ENCODE measurements at places on chromosomes 2 and 18. TPM values are rescaled to one million over a fixed set of nuclear protein-coding genes. Genes with fewer than 3 reads are reported as not detected.

The KATNAL2 gene
- 6.8 TPM for polyA plus RNA-seq

The RAB17 gene
- 4.1 TPM for polyA plus RNA-seq

The FAM228B gene
- 12.6 TPM for polyA plus RNA-seq

The TTC21B gene
- polyA plus RNA-seq, result 20.1 TPM

The SMAD7 gene
- 7.4 TPM for polyA plus RNA-seq

The AQP4 gene
- 0.33 TPM for polyA plus RNA-seq

The NGEF gene
- polyA plus RNA-seq, result 1.2 TPM

The SERPINB4 gene
- not detected for polyA plus RNA-seq

The CABLES1 gene
- 5.3 TPM for polyA plus RNA-seq

The INHA gene
- 0.37 TPM for polyA plus RNA-seq

The PKDCC gene
- polyA plus RNA-seq, result 117 TPM

The ABCG5 gene
- polyA plus RNA-seq, result 0.05 TPM

The TMEM247 gene
- not detected for polyA plus RNA-seq

The ATP5F1A gene
- polyA plus RNA-seq, result 500 TPM

The AOX1 gene
- 0.67 TPM for polyA plus RNA-seq

The CYS1 gene
- 14.6 TPM for polyA plus RNA-seq

The CCDC150 gene
- 5.9 TPM for polyA plus RNA-seq

The EVX2 gene
- not detected for polyA plus RNA-seq

The PDE1A gene
- polyA plus RNA-seq, result 8.0 TPM

The CTAGE1 gene
- not detected for polyA plus RNA-seq

The GRP gene
- not detected for polyA plus RNA-seq

The CDC42EP3 gene
- 39.1 TPM for polyA plus RNA-seq

The HIBCH gene
- 30.8 TPM for polyA plus RNA-seq
